ENCODE measurements at places on chromosomes 1 and 21. TPM values are rescaled to one million over a fixed set of nuclear protein-coding genes. Genes with fewer than 3 reads are reported as not detected.

The KLHDC8A gene
- not detected for total RNA-seq

The ANXA9 gene
- total RNA-seq, result 0.18 TPM

The ITGB2 gene
- total RNA-seq, result 45.7 TPM

The PPM1J gene
- 1.4 TPM for total RNA-seq

The SHISAL2A gene
- total RNA-seq, result not detected

The CHODL gene
- total RNA-seq, result not detected

The ANKRD34A gene
- total RNA-seq, result 0.29 TPM

The A3GALT2 gene
- total RNA-seq, result not detected

The C2CD4D gene
- 0.58 TPM for total RNA-seq

The KRTAP11-1 gene
- total RNA-seq, result not detected

The LRRC41 gene
- 52.7 TPM for total RNA-seq

The TCP10L gene
- total RNA-seq, result 2.1 TPM

GRCh38 chr1:201025571-201026002 lies 2.1 kb upstream of the KIF21B start:
- peak; percentile 47 for DNase-seq

GRCh38 chr21:45003331-45004058 lies 63.7 kb downstream of the SLX9 start:
- DNase-seq, result no peak

GRCh38 chr1:194734970-194735369 lies 1548.6 kb upstream of the B3GALT2 start:
- DNase-seq, result no peak

DNA sequence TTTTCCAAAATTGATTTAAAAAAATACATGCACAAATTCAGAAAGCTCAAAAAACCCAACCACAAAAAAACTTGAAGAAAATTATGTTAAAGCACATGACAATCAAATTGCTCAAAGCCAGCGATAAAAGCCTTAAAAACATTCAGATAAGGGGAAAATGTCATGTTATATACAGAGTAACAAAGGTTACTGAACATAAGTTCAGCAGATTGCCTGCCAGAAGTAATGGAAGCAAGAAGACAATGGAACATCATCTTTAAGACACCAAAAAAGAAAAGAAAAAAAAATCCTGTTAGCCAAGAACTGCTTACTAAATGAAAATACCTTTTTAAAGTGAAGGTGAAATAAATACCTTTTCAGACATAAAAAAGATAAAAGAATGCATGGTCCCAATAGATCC lies 147.2 kb upstream of the SGIP1 start:
- no peak for DNase-seq

DNA sequence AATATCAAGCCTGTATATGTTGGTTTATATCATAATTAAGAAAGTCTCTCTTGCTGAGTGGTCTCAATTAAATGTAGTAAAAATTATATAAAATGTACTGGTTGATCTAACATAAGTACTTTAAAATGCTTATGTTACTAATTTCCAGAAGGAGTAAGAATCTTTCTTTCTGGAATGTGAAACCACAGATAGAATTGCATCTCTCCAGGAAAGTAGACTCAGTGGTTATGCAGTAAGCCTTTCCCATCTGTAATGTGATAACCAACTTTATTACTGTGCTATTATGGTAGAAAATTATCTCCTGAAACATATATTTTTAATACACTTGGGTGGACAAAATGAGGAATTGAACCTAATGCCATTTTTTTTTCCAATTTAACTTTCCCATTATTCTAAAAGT lies 8.9 kb upstream of the RALGPS2 start:
- DNase-seq, result no peak

GRCh38 chr1:168319691-168320090 lies 39.0 kb downstream of the TBX19 start:
- DNase-seq, result no peak

DNA sequence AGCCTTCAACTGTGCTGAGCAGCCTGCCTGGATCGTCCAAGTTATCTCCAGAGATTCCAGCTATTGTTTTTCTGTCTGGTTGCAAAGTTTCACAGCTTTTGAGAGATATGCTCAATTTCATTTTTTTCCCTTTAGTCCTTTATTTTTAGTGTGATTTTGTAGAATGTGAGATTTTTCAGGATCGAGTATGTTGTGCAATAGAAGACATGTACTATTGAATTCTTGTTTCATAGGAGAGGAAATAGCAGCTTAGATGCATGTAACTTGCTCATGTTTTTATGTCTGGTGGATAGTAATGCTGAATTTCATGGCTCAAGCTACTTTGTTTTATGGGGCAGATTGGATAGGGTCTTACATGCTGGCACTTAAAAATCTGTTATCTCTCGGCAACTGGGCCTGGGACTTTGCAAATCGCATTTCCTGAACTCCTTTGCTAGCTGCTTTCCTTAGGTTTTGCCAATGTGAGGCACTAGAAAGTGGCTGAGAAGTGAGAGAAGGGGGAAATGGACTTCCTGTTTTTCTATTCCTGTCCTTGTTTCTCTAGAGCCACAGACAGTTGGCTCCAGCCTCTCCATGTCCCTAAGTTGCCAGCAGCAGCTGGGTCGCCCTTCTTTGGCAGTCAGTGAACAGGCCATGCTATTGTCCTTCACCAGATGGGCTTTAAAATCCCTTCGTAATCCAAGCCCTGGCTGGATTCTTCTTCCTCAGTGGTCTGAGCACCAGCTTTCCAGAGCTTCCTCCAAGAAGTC lies 101.4 kb upstream of the PDE4B start:
- no peak for DNase-seq

GRCh38 chr1:241253471-241253870 lies 103.5 kb downstream of the RGS7 start:
- peak; percentile 61 for DNase-seq

- DNase-seq, result no peak
These were observed 55.3 kb upstream of the AK4 start for GRCh38 chr1:65092691-65093090.

GRCh38 chr1:239428120-239428710 lies 41.8 kb downstream of the CHRM3 start:
- DNase-seq, result peak; percentile 47

DNA sequence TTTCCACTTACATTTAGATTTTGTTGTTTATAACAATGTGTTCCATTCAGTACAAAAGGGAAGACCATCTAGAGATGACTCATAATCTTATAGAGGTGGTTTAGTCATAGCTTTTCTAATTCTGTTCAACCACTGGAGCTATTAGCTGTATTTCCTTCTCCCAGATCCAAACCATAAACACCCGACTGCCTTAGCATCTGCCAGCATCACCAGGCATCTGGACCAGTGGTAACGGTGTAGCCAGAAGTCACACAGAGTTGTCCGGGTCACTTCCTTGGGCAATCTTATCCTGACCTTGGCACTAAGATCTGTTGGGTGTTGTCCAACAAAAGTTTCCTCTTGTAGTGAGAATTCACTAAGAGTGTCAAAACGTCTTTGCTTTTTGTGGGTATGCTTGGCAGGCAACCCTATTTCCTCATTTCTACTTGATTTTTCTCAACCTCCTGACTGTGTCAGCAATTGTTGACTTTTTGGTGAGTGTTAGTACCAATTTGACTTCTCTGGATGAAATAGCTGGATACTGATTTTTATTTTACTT lies 372.1 kb upstream of the B3GALT2 start:
- DNase-seq, result peak; percentile 66

- DNase-seq, result no peak
These were observed 34.4 kb upstream of the RNF19B start for GRCh38 chr1:32998997-32999396.

DNA sequence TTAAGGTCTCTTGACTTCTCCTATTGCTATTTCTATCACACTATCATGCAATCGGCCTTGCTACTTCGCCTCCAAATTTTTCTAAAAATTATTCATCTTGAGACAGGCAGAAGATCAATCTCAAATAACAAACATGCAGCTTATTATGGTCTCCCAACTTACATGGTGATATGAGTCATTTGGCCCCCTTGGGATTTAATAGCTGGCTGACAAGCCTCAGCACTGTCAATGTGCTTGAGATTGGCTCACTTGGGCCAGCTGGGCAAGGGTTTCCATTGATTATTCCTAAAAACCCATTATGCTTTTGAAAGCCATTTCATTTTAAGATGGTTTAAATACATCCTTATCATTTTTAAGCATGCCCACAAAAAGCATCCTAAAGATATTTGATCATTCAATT lies 224.5 kb upstream of the NFIA start:
- no peak for DNase-seq

GRCh38 chr1:36239941-36240637 lies 15.8 kb downstream of the THRAP3 start:
- no peak for DNase-seq

GRCh38 chr1:239140968-239141367 lies 245.4 kb upstream of the CHRM3 start:
- DNase-seq, result no peak

DNA sequence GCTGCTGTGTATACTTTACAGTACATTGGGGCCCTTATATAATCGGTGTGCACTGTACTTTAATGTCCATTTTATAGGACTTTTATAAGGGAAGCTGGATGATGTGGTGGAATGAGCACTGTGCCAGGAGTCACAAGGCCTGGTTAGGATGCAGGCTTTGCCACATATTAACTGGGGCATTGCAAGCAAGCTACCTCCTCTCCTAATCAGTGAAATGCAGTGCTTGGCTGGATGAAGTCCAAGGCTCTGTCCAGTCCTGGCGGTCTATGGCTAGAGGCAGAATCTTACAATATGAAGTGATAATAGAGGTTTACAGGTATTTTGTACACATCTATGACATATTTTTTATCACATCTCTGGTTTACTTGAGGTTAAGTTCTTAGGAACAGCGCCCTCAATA lies 1.7 kb upstream of the PKP1 start:
- peak; percentile 52 for DNase-seq

GRCh38 chr1:203691447-203691846 lies 64.8 kb downstream of the ATP2B4 start:
- DNase-seq, result no peak

GRCh38 chr1:190935925-190936324 lies 458.3 kb upstream of the BRINP3 start:
- DNase-seq, result no peak

GRCh38 chr1:7632176-7632575 lies 138.9 kb upstream of the VAMP3 start:
- no peak for DNase-seq

GRCh38 chr1:24321697-24322469 lies 2.7 kb downstream of the GRHL3 start:
- peak; percentile 87 for DNase-seq

DNA sequence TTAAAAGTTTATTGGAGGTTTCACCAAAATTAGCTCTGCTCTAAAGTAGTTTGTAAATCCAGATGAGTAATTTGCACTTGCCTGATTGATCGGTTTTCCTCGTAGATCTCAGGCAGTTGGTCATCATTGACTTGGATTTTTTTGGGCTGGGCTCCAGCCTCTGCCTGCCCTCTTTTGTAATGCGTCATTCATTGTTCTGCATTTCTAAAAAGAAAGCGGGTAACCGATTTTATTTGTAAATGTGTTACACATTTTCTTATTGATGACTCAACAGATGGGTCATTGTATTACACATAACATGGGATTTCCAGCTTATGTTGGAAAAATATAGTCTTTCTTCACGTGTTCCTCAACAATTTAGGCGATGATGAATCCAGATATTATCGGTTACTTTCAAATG lies 5.5 kb downstream of the ETS2 start:
- DNase-seq, result peak; percentile 99

GRCh38 chr1:154478639-154479038 lies 23.4 kb upstream of the TDRD10 start:
- DNase-seq, result peak; percentile 73

GRCh38 chr1:180116964-180117763 lies 37.5 kb upstream of the QSOX1 start:
- DNase-seq, result peak; percentile 59

GRCh38 chr1:27374362-27375086 lies at the start of gene FCN3:
Gene FCN3, minus strand, starts transcription at chr1:27374824. Its CDS starts 6 bp downstream, at chr1:27374818.
- DNase-seq, result no peak

GRCh38 chr1:7865978-7866377 lies 13.1 kb upstream of the UTS2 start:
- no peak for DNase-seq

DNA sequence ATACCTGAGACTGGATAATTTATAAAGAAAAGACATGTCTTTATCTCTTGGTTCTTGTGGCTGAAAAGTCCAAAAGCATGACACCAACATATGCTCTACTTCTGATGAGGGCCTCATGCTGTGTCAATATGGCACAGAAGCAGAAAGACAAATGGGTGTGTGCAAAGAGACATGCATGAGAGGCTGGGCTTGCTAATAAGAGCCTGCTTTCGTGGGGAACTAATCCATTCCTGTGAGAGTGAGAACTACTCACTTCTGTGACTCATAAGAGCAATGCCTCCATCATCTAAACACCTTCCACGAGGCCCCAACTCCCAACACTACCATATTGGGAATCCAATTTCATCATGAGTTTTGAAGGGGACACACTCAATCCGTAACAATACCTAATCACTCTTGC lies 340.0 kb upstream of the DUSP10 start:
- DNase-seq, result no peak

DNA sequence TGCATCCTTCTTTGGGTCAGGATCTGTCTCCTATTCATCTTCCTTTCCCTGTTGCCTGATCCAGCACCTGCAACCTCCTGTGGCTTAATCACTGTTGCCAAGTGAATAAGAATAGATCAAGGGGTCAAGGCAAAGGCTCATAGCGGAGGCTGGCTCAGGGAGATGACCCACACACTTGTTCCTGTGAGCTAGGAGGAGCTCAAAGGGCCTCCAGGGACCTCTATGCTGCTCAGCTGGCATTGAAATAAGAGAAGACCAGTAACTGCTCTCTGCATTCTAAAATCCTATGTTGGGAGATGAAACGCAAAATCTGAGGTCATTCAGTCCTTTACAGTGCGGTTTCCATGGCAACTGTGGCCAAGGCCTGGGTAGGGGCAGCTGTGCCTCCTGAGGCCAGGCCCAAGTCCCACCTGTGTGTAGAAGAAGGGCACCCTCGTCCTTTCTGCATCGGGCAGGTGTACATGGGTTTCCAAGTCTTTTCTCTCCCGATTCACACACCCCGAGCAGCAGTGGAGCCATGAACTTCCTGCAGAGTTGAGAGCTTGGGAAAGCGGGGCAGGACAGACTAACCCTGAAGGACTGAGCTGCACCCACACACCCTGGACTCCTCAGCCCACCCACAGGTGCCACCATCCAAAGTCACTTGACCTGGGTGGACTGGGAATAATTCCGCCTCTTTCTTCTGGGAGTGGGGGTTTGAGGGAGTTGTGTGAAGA lies 27.8 kb upstream of the STUM start:
- DNase-seq, result no peak

Measured in PC-3 (cell line).